GOT3 (cell line): ENCODE measurements at places on chromosomes 4 and X.

DNA sequence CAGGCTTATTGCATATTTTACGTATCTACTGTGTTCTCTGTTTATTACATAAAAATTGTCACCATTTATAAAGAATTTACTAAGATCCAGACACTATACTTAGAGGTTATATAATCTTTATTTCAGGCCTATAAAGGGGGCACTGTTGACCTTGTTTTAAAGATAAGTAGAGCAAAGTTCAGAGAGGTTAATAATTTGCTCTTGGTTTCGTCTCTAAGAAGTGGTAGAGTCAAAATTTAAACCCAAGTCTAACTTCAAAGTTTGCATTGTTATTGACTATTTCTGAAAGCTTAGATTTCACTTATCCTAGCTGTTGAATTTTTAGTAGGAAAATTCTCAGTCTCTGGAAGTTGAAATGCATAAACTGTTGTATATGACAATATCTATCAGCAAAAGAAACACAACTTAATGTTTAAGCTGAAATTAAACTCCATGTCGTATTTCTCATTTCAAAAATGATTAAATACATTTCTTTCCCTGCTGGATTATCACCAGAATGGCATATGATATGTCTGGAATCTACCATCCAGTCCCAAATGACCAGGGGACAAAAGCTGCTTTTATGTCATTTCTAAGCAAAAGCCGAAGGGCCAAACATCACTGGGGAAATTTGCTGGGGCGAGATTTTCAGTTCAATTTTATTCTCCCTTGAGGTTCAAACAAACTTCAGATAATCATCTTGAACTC lies 138.4 kb downstream of the SLC7A11 start:
- no peak for DNase-seq

DNA sequence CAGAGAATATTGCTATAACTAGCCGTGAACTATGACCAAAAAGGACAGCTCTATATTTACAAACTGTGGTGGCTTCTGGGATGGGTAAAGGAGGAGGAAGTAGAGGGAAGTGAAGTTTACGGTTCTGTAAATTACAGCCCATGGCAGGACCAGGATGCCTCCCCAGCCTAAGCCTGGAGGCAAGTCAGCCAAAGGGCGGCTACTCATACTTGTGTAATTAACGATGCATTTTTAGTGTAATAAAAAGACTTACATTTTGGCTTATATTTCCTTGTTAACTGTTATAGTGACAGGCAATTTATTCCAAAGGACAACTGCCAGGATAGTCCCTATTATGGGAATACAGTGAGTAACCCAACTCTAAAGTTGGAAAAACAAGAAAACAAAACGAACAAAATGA lies 139.9 kb upstream of the OTUD4 start:
- no peak for DNase-seq

DNA sequence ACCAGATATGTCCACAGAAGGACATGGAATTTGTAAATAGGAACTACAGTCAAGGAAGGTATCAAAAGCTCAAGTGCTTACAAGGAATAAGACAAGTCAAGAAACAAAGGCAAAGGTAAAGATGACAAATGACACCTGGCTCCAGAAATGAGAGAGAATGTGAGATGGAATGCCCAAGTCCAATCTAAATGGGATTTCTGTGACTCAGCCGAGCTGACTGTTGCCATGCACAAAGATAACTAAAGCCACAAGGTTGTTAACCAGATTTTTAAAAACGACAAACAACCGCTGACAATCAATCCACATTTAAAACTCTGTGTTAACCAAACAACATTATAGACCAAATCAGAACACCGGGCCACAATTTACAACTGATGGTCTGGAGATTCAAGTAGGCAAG lies 1.1 kb downstream of the NFXL1 start:
- DNase-seq: no peak

DNA sequence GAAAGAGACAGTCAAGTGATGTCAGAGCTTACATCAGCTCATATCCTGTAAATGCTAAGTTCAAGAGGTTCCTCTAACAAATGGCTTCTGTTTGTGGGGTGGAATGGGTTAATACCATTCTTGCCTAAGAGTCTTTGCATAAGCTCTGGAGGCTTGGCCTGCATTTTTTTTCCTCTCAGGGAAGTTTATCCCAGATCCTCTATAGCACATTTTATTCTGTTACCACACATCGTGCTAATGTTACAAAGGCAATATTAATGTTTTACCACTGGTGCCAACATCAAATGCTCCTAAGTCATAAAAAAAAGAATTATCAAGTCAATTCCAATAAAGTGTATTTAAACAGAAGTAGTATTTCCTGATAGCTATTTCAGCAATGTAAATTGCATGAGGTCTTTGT lies 2.9 kb upstream of the ADH6 start:
- DNase-seq: no peak

- no peak for DNase-seq
Measured at GRCh38 chr4:173432430-173432829, 33.5 kb upstream of the SCRG1 start.

GRCh38 chr4:105831189-105831588 lies 64.1 kb upstream of the NPNT start:
- no peak for DNase-seq

GRCh38 chr4:48756689-48757220 lies 23.3 kb downstream of the FRYL start:
- no peak for DNase-seq

DNA sequence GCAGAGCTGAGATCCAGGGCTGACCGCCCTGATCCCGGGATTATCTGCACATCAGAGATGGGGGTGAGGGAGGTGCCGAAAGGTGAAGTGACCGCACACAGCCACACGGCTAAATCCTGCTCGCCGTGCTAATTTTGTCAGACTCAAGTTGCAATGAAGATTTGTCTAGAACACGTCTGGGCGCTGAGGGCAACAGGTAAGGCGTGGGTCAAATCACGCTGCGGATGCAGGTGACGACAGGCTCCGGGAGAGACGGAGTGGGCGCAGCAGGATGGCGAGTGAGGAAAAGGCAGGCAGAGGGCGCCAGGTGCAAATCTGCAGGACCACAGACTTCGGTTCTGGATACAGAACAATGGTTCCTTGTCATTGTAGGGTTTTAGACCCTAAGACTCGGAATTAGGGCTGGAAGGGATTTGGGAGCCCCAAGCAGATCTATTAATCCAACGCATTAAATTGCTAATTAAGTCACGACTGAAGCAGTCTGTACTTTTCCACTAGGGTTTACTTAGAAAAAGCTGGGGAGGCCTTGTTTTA lies 1.9 kb upstream of the TBC1D14 start:
- no peak for DNase-seq

- DNase-seq: no peak
Measured at GRCh38 chr4:40515037-40515397, 114.6 kb downstream of the RBM47 start.

DNA sequence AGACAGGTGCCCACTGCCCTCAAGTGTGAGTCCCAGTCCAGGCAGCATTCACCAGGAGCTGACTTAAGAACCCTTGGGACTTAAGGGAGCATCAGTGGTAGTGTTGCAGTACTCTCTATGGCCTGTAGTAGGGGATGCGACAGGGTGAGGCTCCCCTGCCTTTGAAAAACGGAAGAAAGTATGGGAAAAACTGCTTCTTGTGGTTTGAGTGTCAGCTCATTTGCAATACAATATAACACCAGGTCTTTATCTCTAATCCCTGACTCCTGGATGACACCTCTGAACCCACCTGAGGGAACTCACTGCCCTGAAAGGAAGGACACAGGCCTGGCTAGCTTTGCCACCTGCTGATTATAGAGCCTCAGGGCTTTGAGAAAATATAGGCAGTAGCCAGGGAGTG lies 176.0 kb downstream of the SMARCA1 start:
- DNase-seq: no peak

GRCh38 chr4:37441231-37442061 lies 196.9 kb downstream of the NWD2 start:
- DNase-seq: no peak

DNA sequence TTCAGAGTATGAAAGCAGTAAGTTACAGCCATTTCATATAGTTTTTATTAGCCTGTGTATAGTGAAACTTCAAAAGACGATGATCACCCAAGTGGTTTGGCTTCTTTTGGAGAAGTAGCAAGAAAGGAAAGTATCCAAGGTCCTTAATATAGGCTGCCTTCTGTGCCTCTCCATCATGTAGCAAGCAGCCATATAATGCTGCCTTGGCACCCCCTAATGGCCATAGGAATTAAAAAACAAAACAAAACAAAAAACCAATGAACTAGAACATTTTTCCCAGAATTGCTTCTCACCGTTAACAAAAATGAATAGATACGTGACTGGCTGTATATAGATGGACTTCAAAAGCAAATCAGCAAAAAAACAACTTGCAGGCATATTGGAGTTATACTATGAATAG lies 18.9 kb downstream of the LAMP2 start:
- no peak for DNase-seq

DNA sequence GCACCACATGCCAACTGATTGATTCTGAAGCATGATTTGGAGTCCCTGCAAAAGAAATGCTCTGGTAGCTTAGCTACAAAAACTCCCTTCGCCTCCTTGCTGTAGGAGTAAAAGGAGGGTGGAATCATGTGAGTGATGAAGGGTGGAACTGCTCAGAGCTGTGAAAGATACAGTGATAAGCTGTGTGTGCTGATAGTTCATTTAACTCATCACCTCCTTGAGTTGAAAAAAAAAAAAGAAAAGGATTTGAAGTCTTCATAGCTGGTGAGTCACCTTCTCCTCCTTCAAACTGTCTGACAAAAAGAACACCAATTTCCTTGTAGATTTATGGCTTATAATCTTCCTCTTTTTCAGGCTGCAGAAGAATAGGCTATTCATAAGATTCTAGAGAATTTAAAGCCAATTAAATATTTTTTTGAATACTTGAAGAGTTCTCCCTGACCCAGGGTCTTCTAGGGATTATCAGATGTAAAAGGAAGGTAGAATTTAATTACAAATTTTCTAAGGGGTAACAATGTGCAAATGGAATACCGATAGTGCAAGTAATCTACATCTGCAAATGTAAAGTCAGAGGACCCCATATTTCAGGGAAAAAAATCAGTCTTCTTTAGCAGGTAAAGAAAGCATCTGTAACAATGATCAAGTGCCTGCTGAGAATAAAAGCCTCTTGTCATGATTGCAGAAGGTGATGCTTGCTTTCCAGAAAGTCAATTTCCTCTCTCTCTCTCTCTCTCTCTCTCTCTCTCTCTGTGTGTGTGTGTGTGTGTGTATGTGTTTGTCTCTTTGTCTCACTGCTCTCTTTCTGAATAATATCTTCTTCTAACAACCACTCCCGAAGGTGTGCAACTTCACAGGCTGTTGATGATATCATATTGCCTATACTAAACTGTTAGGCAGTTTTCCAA lies 208.8 kb upstream of the VEGFC start:
- no peak for DNase-seq

DNA sequence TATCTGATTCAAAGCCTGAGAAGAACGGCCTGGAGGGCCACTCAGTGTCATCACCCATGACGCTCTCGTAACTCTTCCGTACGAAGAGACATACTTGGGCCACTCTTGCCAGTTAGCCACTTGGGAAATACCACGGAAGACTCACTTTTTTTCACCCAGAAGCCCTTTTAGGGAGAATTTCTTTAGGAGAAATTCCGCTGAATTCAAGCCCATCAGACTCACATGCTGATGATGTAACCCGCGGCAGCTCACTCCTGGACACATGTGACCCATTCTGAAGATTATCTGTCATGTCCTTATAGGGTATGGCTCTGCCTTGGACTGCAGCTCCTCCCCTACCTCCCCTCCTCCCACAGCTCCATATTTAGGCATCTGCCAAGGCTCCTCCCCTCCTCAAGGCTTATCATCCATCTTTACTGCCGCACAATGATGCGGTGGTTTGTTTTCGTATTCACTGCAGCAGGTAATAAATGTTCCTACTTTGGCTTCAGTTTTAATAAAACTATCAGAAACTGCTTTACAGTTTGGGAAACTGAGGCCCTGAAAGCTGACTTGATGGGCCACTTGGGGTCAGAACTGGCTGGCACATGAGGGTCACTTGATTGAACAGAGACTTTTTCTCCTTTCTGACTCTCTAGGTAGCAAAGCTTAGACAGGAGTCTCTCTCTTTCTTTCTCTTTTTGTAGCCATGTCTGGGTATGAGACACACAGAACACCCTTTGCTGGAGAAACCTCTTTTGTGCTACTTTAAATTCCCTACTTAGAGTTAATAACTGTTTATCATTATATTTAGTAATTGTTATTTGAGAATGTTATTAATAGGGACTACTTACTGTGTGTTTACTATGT lies 42.1 kb downstream of the RHOH start:
- DNase-seq: no peak

GRCh38 chr4:116024954-116025708 lies 911.7 kb upstream of the NDST4 start:
- DNase-seq: no peak

DNA sequence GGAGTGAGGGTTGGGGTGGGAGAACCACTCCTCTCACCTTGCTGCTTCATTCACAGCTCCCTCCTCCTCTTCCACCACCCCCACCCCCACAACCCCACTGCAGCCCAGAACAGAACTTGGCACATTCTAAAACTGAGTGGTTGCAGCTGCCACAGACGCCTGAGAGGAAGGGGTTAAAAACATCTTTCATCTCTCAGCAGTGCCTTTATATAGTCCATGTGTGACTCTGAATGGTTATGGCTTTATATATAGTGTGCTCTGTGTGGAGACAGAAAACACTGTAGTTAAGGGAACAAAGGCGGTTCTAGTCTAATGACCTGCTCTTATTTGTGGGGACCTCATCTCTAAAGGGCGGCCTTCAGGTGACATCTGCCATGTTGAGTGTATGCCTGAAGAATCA lies 144.8 kb downstream of the BCOR start:
- DNase-seq: no peak

GRCh38 chrX:138771047-138771446 lies 59.5 kb upstream of the FGF13 start:
- no peak for DNase-seq

DNA sequence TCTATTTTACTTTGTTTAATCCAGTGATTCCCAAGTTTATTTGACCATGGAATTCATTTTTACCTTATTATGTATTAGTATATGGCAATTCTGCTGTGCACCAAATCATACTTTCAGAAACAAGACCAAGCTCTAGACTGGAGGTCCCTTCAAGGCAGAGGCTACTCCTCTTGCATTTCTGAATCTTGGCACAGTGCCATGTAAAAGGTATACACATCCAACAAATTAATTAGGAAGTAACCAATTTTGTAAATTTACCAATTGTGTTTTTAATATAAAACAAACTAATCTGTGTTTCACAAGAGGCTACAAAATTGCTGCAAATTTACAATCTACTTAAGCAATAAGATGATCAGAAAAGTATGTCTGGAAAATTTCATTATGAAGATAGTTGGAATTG lies 712.2 kb upstream of the HS3ST1 start:
- no peak for DNase-seq

DNA sequence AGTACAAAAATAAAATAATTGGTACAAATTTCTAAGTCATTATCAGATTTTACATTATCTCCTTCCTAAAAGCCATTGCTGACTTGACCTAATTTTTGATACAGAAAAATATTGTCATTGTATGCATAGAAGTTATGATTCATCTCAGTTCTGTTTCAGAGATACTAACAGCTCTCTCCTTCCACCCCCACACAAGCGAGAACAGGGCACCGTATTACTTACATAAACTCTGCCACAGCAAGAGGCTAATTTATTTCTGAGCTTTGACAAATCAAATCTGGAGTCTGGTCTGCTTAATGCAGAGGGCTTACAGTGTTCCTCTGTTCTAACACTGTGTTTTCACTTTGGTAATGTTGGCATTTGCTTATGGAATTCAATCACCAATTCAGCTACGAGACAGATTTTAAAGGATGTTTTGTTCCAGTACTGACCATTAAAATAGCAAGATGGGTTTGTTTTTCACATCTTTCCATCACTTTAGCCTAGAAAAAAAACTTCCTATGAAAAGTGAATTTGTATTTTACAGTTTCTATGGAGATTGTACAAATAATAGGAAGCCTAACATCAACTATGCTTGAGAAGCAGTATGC lies 181.8 kb downstream of the USP46 start:
- no peak for DNase-seq
